Activated naive CD4-positive, alpha-beta T cell treated with anti-CD3 and anti-CD28 coated beads, Interleukin-2, amount 10 ng/mL, durations not matched to agents 7 days and 5 days (primary cell): ENCODE measurements at places on chromosomes 2 and 18.

DNA sequence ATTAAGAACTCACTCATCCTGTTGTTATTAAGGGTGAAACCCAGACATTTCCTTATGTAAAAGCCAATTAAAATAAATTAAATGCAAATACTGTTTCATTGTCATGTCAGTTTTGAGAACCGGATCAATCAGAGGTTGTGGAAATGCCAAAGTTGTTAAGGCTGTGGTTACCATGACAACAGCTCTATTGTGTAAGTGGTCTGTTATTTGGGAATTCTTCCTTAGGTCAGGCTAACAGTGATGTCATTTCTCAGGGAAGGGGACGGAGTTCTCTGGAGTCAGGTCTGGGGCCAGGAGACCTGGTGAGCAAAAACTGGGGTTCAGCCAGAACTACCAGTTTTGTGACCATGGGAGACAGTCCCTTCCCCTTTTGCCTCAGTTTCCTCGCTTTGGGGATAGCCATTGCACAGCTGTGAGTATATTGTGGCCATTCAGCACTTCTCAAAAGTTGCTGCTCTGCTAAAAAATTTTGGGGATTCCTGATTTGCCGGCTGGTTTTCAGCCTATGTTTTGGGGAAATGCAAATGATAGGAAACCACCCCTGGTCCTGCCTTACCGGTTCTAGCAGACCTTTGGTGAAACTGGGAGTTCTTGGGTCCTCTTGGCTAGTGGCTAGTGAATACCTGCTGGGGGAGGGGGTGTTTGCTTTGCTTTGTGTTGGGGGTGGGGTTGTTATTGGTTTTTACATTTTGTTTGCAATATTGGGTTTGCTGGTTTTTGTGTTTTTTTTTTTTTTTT is 21.6 kb downstream of the HPCAL1 start:
- DNase-seq, result no peak

DNA sequence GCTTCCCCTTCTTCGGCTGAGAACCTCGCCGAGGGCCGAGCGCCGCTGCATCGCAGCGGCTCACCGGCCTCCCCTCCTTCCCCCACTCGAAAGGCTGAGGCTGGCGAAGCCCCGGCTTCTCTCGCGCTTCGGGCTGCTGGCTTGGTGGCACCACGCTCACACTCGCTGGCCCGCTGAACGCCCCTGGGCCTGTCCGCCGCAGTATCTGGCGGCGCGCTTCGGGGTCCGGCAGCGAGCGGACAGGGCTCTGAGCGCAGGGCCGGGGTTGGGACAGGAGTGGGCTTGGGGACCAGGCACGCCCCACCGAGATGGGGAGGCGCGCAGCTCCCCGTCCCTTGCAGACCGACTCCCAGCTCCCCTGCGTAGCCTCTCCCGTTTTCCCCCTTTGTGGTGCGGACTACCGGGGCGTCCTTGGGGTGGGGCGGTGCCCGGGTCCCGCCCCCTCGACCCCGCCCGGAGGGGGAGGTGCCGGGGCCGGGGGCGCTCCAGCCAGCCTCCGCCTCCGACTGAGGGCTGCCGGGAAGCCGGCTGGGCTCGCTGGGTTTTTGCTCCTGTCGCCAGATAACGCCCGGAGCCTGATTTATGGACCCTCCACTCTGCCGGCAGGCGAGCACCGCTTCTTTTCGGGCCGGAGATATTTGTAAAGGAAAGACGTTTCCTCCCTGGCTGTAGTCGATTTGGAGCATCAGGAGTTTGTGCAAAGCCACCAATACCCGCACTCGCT is 3.8 kb downstream of the GBX2 start:
- DNase-seq, result no peak

- no peak for DNase-seq
These were observed 6.0 kb downstream of the RSAD2 start for GRCh38 chr2:6883448-6884122.

DNA sequence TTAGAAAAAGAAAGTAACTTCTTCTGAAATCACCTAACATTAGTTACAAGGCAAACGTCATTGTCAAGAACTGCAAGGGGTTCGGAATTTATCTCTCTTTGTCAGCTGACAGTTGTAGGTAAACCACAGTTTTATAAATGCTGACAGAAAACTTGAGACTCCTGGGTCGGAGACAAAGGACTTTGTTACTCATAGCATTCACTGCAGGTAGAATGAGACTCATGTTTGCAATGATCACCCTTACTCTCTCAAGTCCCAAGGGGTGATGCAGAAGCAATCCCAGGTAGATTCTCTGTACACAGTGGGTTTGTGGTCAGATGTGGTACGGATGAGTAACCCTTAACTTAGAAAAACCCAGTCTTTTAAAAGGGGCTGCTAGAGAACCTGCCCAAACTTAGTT is 757.8 kb downstream of the TRIB2 start:
- no peak for DNase-seq

DNA sequence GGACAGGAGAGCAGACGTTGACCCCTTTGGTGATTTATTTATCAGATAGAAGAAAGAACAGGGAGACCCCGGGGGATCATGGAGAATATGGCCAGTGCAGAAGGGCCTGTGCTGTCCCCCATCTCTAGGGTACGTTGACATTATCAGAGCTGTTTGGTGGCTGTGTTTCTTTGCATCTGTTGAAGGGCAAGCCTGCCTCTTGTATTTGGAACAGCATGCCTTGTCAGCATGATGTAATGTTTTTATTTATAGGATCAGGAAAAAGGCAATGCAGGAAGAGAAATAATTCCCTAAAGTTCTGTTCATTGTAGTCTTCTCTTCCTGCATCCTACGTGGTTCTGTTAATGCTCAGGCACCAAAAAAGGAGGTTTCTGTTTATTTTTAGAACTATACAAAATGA is 49.8 kb upstream of the CABYR start:
- no peak for DNase-seq

- no peak for DNase-seq
These were observed 132.8 kb upstream of the PDE1A start for GRCh38 chr2:182559623-182560022.

- no peak for DNase-seq
These were observed 15.4 kb upstream of the HOXD1 start for GRCh38 chr2:176172895-176173566.

DNA sequence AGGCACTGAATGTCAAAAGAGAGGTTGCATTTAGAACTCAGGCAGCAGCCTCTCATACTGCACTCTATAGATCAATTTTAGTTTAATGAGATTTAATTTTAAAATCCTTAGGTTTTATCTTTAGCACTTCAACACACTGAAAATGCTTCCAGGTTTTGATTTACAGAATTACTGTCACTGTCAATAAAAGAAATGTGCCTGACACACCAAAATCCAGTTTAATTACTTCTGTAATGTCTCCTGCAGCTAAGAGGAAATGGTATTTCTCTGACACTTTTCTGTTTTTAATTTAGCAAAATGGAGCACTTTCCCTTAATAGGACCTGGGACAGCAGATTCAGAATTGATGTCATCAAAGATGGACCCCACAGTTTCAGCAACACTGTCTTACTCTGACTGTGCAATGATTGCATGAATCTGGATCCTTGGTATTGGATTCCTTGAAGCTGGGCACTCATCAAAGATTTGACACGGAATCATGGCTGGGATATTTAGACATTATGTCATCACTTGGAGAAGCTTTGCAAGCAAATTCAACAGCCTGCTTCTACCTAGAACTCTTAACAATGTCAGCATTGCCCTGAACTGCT is 576.5 kb downstream of the NRXN1 start:
- DNase-seq, result no peak

DNA sequence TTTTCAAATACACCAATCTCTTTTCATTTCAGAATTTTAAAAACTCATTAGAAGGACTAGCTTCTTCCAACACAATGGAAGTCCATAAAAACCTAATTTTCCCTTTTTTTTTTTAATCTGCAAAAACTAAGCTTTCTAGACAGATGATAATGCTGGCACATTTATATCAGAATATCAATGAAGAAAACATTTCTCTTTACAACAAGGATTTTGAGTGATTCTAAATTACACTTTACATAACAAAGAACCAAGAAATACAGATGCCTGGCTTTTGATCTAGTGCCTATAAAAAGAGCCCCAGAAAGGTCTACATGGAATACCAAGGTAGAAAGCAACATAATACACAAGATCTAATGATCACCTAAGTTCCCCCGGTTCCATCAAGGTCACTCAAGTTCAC is 108.0 kb downstream of the AFF3 start:
- DNase-seq, result no peak

- no peak for DNase-seq
These were observed 588.4 kb downstream of the SLC4A3 start for GRCh38 chr2:220215785-220216184.

DNA sequence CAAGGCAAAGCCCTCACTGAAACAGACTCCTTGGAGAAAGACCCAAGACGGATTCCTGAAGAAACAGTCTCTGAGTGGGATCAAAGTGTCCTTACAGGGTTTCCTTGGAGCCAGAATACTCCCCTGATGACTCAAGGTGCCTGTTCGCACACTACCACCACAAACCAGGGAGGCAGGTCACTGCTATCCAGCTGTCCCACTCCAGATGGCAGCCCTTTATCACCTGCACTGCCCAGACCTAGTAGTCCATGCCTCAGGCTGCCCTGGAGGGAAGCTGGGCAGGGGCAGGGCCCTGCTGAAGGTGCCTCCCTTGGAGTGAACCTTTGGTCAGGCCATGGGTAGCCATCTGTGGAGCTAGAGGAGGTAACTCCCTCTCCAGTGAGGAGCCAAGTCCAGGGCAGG is 34.1 kb downstream of the TRABD2A start:
- no peak for DNase-seq

GRCh38 chr2:137873536-137874244 is 90.6 kb upstream of the HNMT start:
- no peak for DNase-seq

DNA sequence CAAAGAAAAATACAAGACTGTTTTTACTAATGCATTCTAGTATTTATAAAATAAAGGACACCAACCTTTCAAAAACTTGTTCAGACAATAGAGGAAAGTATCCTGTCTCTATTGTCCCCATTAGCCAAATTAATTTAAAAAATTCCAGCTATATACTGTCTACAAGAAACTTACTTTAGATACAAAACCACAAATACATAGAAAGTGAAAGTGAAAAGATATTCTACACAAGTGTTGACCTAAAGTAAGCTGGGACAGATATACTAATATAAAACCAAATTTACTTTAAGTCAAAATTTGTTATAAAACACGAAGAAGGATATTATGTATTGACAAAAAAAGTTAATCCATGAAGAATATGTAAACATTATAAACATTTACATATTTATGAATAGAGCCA is 893.3 kb upstream of the TMEFF2 start:
- no peak for DNase-seq

GRCh38 chr2:19363474-19363778 is 5.0 kb upstream of the OSR1 start:
- DNase-seq, result no peak

GRCh38 chr2:102505290-102505689 is 32.3 kb downstream of the SLC9A4 start:
- DNase-seq, result no peak

DNA sequence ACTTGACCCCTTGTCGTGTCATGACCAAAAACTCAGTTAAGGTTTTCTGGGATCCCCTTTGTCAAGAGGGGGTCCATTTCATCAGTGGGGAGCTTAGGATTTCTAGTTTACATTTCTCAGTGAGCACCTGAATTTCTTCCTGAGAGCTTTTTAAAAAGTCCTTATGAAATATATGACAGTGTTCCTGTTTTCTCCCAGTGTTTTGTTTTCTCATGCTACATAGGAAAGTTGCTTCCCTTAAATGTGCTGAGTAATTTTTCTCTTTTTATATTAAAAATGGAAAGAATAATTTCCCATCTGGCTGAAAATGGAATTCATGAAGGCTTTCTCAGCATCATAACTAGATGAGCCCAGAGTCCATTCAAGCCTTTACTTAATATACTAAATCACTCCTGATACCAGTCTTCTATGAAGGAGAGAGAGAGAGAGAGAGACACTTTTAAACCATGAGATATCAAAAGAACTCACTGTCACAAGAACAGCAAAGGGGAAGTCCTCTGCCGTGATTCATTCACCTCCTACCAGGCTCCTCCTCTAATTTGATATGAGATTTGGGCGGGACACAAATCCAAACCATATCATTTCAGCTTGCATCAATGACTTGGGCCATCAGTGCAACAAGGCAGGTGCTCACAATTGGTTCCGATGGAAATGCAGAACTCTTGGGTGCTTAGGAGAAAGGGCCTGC is 61.1 kb downstream of the XRCC5 start:
- no peak for DNase-seq

DNA sequence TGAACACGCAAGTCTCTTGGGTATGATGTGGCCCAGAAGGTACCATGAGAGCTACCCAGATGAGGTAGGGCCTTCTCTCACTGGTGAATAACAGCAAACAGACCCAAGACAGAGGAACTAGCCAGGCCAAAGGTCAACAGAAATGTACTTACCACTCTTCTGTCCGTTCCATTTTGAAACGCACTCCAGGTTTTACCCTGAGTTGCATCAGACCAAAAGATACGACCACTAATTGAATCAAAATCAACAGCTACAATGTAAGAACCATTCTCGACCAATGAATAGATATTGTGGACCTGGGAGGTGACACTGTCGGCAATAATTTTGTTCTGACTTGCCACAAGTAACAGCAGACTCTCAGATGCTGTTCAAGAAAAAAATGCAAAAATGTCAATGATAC is 124.4 kb downstream of the LRP2 start:
- DNase-seq, result no peak

DNA sequence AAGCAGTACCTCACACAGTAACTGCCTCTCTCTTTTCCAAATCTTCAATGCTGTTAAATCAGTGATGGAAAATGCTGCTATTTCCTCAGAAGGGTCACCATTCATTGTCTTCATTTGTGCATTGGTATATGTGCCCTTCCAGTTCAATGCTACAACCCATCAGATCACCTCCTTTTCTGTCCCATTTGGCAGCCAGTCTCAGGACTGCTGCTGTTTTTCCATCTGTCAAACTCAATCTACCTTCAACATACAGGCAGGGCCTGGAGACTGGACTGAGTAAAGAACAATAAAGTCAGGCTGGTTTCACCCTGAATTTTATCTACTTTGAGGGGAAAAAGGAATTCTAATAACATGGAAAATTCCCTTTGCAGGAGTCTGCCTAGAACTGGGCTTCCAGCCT is 17.9 kb downstream of the ZNF385B start:
- DNase-seq, result no peak

DNA sequence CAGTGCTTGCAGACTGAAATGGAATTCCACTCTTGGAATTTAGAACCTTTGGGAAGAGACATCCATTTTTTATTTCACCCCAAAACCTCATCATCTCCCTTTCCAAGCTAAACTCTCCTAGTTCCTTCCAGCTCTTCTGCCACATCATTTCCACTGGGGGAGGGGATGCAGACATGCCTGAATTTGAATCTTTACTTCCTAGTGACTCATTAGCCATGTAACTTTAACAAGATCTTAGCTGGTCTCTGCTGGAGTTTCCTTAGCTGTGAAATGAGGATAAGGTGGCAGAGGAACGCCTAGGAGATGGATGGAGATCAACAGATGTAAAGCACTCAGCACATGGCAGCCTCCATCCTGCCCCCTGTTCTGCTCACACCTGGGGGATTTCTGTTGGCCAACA is 266.8 kb downstream of the EN1 start:
- DNase-seq, result no peak

GRCh38 chr2:195489101-195489500 is 167.9 kb upstream of the SLC39A10 start:
- DNase-seq, result no peak

GRCh38 chr18:39958876-39959275 is 1996.2 kb upstream of the PIK3C3 start:
- DNase-seq, result no peak

- DNase-seq, result no peak
These were observed 19.0 kb upstream of the DUSP19 start for GRCh38 chr2:183059561-183059960.
